ENCODE measurements at places on chromosomes 16 and 17.

GRCh38 chr17:15453782-15454181, 13.6 kb downstream of the CDRT4 start:
- no peak for DNase-seq

GRCh38 chr16:56743840-56744239, 13.9 kb downstream of the NUP93 start:
- DNase-seq, result no peak

GRCh38 chr16:58024486-58025350, 836 bp upstream of the MMP15 start:
- DNase-seq, result no peak

DNA sequence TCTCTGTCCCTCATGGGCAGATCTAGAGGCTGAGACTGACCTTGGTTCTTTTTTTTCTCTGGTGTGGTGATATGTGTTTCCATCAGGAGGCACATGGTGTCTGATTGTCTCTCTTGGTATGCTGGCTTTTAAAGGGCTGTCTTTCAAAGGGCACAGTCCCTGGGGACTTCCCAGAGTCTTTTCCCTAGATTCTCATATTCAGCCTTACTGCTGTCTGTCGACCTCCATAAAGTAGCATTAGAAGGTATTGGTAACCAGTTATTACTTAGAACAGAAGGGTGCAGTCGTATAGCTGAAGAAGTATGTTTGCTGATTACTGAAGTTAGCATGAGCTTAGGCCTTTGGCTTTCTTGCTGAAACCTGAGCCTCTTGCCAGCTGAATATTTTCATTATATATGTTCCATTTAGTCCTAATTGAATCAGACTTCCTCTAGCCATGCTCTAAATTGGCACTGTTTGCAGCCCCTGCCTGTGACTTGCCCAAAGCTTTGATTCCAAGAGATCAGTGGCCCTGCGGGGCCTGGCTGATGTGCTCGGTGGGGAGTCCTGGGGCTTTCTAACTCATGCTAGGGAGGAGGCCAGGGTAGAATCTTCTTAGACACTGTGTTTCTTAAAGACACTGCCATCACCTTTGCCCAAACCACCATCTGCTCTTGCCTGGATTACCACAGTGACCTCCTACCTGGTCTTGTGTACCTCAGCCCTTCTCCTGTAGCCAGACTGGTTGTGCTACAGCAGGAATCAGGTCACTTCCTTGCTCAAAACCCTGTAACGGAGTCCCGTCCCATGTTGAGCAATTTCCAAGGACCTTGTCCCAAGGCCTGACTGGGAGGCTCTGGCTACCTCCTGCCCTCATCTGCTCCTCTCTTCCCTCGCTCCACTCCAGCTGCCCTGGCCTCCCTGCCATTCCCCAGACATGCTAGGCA, 71.5 kb downstream of the WWP2 start:
- DNase-seq, result peak; percentile 89

- no peak for DNase-seq
Measured at GRCh38 chr17:72603420-72604242, 482.8 kb downstream of the SOX9 start.

DNA sequence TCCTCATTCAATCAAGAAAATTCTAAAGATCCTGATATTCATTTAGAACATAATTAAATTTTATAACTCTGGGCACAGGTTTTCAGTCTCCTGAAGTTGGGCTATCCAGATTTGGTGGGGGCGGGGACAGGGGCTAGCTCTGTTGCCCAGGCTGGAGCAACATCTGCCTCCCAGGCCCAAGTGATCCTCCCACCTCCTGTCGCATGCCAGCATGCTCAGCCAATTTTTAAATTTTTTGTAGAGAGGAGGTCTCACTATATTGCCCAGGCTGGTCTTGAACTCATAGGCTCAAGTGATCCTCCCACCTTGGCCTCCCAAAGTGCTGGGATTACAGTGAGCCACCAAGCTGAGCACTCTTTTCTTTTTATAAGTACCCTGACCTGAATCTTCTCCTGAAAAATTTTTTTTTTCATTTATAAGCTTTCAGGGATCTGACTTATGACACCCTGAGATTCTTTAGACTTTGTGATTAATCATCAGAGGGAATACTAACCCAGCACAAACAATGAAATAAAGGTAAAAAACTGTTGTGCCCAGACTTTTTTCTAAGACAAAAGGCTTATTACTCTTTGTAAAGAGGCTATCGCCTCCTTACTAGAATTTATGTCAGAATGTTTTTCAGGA, 62.6 kb downstream of the TUBD1 start:
- no peak for DNase-seq

DNA sequence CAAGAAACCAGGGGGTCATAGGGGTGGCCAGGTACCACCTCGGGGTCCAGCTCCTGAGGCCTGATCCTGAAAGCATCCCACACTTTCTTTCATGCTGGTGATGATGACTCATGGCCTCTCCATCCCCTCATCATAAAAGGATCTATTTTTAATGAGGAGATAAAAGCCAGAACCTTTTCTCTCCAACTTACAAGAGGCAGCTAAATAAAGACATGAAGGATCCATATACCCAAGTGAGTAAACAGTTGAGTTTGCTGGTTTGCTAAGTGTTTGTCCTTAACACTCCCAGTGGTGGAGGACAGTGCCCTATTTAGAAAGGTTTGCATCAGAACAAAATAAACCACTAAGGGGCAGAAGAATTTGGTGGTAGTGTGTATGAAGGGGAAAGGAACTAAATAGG, 383.8 kb downstream of the GRIN2A start:
- no peak for DNase-seq

DNA sequence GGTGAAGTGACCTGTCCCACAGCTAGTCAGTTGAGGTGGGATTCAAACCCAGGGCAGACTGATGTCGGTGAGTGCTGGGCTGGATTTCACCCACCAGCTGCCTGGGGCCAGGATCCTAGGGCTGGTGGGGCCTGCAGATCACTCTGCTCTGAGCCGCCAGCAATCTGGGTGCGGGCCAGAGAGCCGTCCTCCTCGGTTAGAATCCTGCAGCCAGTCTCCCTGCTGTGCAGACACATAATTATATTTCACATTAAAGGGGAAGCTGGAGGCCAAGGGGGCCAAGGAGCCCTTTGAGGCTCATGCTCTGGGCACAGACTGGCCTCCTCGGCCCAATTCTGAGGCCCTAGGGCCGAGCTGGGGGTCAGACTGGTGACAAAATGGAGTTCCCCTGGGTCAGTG, 996 bp upstream of the KCNJ12 start:
- DNase-seq, result no peak

GRCh38 chr16:26952411-26952810, 114.3 kb upstream of the C16orf82 start:
- DNase-seq, result no peak

GRCh38 chr16:83794860-83795554, 12.8 kb upstream of the HSBP1 start:
- DNase-seq, result no peak

- no peak for DNase-seq
Measured at GRCh38 chr17:49100601-49101000, 32.0 kb upstream of the B4GALNT2 start.

GRCh38 chr17:4551796-4552525, 3.2 kb downstream of the MYBBP1A start:
- no peak for DNase-seq

- no peak for DNase-seq
Measured at GRCh38 chr17:47924785-47925677, 16.3 kb upstream of the PNPO start.

GRCh38 chr17:68424861-68425260, 32.4 kb downstream of the WIPI1 start:
- no peak for DNase-seq

DNA sequence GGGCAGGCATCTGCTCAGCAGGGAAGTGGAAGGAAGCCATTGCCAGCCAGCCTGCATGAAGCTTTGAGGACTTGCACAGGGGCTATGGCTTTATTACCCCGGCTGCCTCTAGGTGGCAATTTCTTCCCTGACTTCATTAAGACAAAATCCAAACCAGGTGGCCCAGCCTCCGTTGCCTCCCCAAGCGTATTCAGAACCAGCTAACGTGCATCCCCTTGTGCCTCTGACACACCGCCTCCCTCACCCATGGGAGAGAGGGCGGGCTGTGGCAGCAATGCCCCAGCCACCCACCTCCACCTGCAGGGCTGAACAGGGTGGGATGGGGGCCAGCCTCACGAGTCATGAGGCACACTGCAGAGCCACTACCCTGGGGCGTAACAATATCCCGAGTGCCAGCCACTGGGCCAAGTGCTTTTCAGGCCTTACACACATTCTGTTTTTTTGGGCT, 6.8 kb downstream of the KIFC3 start:
- peak; percentile 68 for DNase-seq

GRCh38 chr17:81537856-81538555, 9.8 kb downstream of the FSCN2 start:
- DNase-seq, result no peak

DNA sequence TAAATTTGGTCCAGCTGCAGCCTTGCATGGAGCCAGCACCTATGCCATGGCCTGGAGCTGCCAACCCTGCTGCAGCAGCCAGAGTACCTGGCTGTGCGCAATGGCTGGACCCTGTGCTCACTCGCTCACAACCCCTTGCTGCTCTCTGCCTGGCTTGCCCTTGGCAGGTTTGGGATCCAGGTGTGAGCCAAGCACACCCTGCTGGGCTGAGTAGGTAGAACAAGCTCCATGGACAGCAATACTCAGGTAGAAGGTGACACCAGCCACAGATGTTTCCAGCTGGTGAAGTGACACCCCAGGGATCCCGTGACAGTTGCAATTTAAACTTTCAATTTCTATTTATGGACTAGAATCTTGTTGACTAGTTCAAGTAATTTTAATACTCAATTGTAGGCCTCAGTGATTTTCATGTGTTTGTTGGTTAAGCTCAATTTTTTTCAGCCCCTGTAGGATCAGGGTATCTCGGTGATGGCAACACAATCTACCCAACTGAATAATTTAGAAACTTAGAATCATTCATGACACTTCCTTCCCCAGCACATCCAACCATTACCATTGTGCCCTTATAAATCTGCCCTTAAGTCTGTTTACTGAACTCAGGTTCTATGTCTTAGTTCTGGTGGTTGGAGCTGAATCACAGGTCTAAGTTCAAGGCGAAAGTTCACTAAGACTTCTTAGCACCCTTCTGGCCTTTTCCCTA, 480.0 kb downstream of the PMP22 start:
- DNase-seq, result no peak

DNA sequence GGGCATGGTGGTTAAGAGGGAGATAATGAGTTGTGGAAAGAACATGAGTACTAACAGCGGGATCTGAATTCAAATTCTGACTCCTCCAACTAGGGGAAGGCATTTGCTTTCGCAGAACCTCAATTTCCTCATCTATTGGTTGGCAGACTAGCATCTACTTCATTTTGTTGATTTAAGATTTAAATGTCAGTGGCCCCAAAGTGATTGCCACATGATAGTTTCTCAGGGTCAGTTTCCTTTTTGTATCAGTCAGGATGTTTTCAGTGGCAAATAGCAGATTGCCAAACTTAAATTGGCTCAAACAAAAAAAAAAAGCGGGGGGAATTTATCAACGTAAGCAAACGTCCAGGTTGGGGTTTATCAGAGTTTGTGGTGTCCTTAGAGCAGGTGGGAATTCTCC, 25.1 kb upstream of the NOS2 start:
- no peak for DNase-seq

GRCh38 chr17:11557727-11558452, 40.4 kb upstream of the DNAH9 start:
- no peak for DNase-seq

- DNase-seq, result no peak
Measured at GRCh38 chr17:29732613-29733012, 109.9 kb upstream of the CORO6 start.

DNA sequence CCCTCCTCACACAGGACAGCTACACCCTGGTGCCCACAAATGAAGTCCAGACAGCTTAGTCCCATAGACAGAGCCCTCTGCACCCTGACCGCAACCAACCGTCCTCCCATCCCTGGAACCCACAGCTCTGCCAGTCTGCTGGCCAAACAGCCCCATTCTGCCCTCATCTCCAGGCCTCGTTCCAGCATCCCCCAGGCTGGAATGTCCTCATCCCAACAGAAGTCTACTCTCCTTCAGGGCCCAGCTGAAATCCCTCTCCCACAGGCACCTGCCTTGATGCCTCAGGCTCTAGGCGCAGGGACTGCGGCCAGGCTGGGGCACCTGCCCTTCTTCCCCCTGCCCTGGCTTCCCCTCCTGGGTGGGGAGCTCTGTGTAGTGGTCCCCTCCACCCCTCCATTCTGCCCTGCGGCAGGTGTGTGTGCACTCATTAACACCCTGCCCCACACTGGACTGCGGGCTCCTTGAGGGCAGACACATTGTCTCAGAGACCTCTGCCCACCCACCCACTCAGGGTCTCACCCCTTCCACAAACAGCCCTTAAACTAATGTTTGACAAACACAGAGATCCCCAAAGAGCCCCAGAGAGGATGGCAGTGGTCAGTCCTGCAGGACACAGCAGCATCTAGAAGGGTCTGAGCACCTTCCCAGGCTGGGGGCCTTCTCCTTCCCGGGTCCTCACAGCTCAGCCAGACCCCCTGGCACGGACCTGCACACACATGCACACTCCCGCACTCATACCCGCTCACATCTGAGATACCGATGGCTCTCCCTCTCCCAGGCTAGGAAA, 820 bp downstream of the GRIN2C start:
- peak; percentile 60 for DNase-seq

GRCh38 chr17:9925457-9925856, 20.4 kb upstream of the RCVRN start:
- DNase-seq, result no peak

DNA sequence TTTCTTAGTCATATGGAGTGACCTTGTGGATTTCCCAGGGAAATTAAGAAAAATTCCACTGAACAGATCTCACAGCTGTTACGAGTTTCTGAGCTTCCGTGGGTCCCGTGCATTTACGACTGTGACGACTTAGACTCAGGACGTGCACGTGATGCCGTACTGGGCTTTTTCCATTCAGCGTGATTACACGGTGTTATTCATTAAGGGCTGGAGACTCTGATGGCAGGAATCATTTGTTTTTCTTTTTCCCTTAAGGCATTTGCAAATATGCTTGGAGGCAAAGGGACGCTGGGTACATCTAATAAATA, 57.2 kb downstream of the TBC1D16 start:
- DNase-seq, result no peak

DNA sequence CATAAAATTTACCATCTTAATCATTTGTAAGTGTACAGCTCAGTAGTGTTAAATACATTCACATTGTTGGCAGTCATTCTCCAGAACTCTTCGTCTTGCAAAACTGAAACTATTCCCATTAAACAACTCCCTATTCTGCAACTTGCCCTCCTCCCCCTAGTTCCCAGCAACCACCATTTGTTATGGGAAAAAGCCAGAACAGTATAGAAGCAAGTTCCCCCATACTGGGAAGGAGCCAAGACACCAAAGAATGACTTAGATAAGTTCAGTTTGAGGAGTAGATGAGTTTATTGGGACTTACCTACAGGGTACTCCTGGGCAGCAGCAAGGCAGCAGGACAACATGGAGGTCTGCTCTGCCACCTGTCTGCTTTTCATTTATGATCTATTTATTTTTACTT, 39.3 kb upstream of the TEKT1 start:
- DNase-seq, result no peak

- DNase-seq, result no peak
Measured at GRCh38 chr16:5065326-5065725, 430 bp downstream of the C16orf89 start.

- DNase-seq, result no peak
Measured at GRCh38 chr16:78504401-78504851, 405.0 kb downstream of the WWOX start.

Measured in cerebellar cortex (tissue), 1 donor.